NCI-H2227 treated with DMSO at 0.1 percent for 48 hours (cell line): ENCODE measurements at places on chromosomes 1 and 21.

- DNase-seq = no peak
Measured at GRCh38 chr1:160216301-160216700, 11.1 kb downstream of the PEA15 start.

DNA sequence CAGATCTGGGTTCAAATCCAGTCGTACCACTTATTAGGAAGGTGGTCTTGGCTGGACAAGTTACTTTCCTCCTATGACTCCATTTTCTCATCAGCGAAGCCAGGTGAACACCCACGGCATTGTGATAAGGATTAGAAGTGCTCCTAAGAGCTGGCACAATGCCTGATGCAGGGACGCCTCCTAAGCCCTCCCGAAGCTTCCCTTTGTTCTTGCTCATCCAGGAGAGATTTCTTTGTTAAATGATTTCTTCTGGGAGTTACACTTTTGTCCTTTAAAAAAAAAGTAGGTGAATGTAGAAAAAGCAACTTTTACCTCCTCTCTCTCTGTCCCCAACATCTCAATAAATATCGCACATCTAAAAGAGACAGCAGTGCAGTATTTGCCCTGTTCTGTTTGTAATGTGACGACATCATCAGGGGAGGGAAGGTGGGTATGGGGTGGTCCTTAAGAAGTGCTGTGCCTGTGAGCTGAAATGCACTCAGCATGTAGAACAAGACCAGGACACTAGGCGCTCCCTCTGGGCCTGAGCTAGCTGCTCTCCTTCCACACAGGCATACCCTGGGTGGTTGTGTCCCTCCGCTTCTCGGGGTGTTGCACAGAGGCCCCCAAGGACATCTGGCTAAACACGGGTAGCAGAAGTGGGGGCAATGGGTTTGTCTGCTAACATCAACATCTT, 43.9 kb downstream of the SUSD4 start:
- DNase-seq = peak; percentile 11

DNA sequence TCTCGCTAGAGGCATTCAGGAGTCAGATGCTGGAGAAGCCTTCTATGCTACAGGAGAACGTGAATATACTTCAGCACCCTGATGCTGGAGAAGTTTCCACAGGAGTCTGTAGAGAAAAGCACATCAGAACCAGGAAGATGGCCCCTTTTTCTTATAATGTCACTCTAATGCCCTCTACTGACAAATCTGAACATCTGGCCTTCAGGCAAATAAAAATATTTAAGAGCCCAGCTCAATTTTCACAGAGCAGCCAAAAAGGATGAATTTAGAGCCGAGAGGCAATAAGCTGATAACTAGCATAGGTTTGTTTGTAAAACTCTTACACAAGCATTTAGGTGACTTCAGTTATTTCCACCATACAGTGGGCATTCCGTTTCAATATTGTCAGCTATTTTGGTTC, 3.8 kb upstream of the RRP15 start:
- no peak for DNase-seq

DNA sequence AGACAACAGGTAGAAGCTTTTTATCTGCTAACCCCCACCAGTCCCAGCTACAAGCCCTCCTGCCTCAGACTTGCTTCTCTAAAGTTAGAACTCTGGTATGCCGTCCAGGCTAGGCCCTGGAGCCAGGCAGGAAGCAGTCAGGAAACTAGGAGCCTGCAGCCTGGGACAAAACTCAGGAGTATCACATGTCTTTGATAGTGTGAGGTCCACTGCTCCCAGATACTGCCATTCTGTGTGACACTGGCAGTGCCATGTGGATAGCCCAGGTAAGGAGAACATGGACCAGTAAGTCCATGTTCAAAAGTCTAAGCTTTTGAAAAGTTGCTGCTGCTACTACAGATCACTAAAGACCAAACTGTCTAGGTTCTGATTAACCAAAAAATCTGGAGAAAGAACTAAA, 45.4 kb downstream of the NPHS2 start:
- no peak for DNase-seq

DNA sequence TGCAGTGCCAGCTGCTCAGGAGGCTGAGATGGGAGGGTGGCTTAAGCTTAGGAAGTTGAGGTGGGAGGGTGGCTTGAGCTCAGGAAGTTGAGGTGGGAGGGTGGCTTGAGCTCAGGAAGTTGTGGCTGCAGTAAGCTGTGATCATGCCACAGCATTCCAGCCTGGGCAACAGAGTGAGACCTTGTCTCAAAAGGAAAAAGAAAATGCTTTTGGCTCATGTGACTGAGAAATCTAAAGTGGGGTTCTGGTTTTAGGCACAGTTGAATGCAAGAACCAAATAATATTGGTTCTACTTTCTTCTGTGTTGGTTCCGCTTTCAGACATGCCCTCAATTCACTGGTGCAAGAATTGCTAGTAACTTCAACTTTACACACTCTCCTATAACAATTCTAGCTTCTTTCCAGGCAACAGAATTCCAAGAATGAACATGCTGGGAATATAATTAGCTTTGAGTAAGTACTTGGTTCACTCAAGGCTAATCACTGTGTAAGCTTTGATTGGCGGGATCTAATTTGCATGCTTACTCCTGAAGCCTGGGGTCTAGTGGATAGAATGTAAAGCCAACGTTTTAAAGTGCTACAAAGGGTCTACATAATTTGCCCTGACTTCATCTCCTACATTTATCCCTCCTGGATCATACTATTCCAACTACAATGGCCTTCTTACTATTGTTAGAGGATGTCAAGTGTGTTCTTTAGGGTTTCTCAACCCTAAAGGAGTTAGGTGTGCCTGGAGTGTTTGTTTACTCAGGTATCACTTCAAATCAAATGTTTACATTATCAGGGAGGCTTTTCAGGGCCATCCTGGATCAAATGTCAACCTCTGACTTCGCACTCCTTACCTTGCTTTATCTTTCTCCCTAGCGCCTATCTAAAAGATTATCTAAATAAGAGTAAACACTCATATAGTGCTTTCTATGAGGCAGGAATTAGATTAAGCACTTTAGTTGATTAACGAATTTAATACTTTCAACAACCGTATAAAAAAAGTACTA, 115.1 kb downstream of the SLC16A1 start:
- DNase-seq = no peak

- DNase-seq = no peak
Measured at GRCh38 chr1:33637846-33638440, 165.5 kb downstream of the ZSCAN20 start.

- DNase-seq = no peak
Measured at GRCh38 chr1:214452152-214452784, 99.1 kb downstream of the PTPN14 start.
